Activated CD8-positive, alpha-beta memory T cell treated with anti-CD3 and anti-CD28 coated beads for 1 hour (primary cell): ENCODE measurements at places on chromosomes 13 and 19.
A peak's percentile ranks its signal among the peaks of the same experiment; 100 is the strongest.

DNA sequence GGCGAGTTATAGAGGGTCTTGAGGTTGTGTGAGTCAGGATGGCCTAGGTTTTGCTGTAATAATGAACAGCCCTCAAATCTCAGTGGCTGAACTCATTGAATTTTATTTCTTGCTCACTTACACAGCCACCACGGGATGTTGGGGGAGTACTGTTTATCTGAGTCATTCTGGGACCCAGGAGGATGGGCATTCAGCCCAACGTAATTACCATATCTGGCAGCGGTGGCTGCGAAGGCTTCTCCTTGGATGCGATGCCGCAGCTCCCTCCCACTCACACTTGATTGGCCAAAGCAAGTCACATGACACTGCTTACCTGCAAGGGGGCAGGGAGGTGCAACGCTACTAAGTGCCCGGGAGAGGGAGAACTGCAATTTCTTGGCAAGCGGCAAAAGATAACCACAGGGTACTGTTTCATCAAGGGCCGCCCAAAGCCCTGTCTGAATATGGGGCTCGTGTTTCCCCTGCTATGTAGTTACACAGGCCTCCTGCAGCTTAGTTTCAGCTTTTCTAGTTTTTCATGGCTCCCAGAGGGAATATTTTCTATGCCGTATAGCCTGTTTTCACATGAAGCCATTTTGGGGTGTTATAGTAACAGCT is 19.9 kb downstream of the ZSWIM9 start:
- DNase-seq = peak; percentile 14

- DNase-seq = no peak
Measured at GRCh38 chr13:40993987-40994386, 25.1 kb downstream of the ELF1 start.

GRCh38 chr13:111789011-111789410 is 277.9 kb upstream of the SOX1 start:
- DNase-seq = no peak

DNA sequence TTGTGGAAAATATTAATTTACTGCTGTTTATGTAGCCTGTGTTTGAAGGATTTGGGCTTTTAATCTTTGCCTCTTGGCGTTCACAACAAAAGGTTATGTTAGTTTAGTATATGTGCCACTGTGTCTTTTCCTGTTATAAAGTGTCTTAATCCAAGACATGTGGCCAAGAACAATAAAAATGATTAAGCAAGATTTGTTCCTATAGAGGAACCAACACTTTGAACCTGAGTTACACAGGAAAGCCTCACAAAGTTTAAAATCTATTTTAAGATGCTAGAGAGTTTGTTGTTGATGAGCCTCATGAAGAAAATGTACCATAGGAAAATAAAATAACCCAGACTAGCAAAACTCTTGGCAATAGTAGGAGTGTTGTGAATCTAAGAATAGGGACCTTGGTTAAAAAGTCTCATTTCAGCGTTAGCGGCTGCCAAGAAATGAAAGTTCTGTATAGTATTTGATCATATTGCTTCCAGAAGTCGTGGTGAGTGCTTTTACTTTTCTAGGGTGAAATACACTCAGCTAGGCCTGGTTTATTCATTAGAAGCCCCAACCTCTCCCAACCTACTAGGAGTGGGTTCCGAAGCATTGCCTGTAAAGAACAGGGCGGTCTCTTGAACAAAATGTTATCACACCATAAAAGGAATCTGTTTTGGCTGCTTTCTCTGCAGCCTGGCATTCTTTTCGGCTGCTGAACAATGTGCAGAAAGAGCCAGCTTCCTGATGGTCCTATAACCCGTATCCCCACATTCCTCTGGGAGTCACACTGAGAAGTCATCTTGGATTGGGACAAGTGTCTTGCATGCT is 102.6 kb downstream of the LRCH1 start:
- DNase-seq = no peak

- DNase-seq = no peak
Measured at GRCh38 chr13:25085125-25085742, 10.7 kb upstream of the PABPC3 start.

GRCh38 chr13:82698941-82699340 is 1183.3 kb downstream of the SLITRK1 start:
- DNase-seq = no peak

- DNase-seq = no peak
Measured at GRCh38 chr19:7545904-7546303, 10.4 kb downstream of the PNPLA6 start.

DNA sequence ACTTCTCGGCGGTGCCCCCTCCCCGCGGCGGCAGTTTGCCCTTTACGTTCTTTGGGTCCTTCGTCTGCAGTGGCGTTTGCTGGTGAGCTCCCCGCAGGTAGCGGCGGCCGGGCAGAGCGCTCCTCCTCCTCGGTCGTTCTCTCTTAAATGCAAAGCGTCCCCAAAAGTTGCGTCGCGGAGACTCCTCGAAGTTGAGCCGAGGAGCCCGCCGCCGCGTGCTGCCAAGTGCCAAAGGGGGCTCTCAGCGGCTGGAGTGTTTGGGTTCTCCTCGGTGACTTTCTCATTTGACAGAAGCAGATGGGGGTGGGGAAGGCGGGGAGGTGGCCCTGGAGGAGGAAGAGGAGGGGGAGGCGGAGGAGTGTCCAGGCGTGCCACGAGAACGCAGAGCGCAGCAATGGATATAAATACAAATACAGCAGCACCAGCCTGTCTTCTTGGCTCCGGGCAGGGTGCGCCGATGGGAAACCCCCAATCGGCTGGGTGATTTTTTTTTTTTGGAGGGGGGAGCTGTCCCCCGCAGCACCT is at the start of gene SOX21:
Gene SOX21, minus strand, starts transcription at position 259 of the 525 bp plus-strand sequence. CDS start 496 bp downstream, outside the sequence.
- no peak for DNase-seq

DNA sequence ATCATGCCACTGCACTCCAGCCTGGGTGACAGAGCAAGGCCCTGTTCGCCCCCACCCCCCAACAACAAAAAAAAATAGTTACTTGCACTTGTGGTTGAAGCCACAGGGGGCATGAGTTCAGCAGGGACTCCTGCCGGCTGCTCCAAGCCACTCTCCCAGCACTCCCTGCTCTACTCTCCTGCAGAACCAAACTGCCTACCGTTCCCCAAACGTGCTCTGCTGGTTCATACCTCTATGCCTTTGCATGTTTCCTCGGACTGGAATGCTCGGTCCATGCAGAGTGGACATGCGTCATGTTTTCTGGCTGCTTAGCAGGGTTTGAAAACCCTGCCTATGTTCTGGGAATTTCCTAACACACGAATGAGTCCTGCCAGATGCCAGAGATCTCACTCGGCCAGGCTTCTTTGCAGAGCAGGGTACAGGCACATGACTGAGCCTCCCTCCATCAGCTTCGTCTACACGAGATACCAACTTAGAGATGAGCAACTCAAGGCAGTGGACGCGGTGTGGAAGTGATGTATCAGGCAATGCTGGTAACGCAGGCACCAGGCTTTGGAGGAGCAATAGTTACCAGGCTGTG is 8.5 kb upstream of the SLC25A15 start:
- no peak for DNase-seq

- DNase-seq = no peak
Measured at GRCh38 chr13:23202383-23202782, 21.6 kb downstream of the SGCG start.

GRCh38 chr19:12199757-12200419 is 37.0 kb downstream of the ZNF136 start:
- no peak for DNase-seq

- DNase-seq = no peak
Measured at GRCh38 chr13:59957438-59957837, 206.3 kb downstream of the DIAPH3 start.

GRCh38 chr19:2329149-2329478 is 630 bp downstream of the SPPL2B start:
- DNase-seq = no peak

GRCh38 chr19:56245121-56245740 is 27.3 kb upstream of the EDDM13 start:
- DNase-seq = no peak

- no peak for DNase-seq
Measured at GRCh38 chr13:106415442-106415841, 120.0 kb downstream of the EFNB2 start.

GRCh38 chr19:16383584-16384161 is 59.0 kb downstream of the KLF2 start:
- no peak for DNase-seq

- DNase-seq = no peak
Measured at GRCh38 chr13:22800526-22801401, 380.0 kb upstream of the SGCG start.

DNA sequence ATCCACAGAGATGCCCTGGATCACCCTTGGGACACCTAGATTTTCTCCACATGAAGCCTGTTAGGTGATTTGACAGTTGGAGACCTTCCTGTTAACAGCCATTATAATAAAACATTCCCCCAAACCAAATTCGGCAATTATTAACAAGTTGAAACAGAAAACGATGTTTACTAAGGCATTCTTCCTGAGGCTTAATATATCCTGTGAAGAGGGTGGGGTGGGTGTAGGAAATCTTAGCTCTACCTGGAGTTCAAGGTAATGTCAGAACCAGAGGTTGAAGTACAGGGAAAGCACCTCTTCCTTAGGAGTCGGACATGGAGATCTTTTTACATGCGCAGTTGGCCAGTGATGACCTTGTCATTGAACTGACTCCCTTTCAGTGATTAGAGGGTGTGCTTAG is 143.0 kb downstream of the FGF9 start:
- no peak for DNase-seq

- DNase-seq = no peak
Measured at GRCh38 chr13:106354961-106355360, 180.5 kb downstream of the EFNB2 start.

DNA sequence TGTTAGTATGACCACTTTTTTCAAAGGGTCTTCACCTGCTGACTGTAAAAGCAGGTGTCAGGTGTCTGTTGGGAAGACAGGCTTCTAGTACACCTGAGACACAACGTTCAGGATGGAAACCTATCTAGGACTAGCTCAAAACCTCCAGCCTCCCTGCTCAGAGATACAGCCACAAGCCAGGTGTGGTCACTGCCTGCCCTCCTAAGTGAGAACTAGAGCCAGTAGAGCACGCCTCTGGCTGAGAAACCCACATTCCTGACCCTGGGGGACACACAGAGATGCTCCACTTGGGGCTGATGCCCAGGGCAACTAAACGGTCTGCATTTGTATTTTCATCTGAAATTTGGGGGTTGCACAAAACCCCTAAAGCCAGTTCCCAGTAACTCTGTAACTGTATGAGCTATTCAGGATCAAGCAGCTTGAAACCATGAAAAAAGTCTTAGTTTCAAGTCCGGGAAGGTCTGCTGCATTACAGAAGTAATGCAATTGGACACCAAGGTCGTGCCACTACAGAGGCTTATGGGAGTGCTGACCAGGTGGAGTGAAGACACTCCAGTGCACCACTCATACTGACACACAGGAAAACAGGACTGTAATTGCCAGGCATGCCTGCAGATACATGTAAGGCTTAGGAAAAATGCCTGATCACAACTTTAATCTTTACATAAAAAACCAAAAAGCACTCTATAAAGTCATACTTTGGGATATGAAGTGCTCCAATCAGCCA is 27.8 kb downstream of the ANKRD10 start:
- DNase-seq = no peak

GRCh38 chr13:25018729-25019115 is 77.2 kb upstream of the PABPC3 start:
- no peak for DNase-seq

GRCh38 chr19:14768001-14768400 is 10.4 kb downstream of the ADGRE2 start:
- DNase-seq = no peak

DNA sequence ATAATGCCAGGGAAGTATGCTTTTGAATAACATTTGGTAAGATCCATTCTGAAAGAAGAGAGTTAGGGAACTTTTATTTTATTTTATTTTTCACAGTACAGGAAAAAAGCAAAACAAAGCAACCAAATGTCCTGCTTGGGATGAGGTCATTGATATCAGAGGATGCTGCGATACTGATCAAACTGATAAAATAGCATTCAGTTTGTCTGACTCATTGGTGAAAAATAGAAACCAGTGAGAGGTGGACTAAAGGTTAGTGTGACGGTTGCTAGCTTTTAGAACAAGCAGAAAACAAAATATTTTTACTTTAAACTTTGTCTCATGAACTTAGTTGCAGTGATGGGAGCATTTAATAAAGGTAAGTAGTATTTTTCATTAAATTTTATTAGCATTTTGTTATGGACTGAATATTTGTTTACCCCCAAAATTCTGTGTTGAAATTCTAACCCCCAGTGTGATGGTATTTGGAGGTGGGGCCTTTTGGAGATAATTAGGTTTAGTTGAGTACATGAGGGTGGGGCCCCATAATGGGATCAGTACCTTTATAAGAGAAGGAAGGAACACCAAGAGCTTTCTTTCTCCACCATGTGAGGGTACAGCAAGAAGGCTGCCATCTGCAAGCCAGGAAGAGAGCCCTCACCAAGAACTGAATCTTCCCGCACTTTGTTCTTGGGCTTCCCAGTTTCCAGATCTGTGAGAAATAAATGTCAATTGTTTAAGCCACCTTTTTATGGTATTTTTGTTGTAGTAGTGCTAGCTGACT is 37.3 kb downstream of the ITGBL1 start:
- DNase-seq = no peak

DNA sequence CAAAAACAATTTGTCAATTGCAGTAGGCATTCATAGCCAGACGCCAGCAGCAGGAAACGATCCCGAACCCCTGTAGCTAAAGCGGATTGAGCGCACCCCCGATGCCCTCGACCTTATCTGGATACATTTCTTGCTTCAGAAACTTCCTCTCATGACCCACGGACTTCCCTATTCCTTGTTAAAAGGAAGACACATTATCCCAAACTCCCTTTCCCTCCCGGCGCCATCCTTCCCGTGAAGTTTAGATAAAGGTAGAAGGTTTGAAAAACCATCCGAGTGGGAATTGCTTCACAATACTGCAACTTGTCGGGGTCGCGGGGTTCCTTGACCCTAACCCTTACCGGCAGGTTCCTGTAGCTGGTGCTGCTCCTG is 977 bp downstream of the PCDH20 start:
- no peak for DNase-seq

GRCh38 chr13:76872675-76873074 is 13.5 kb downstream of the KCTD12 start:
- DNase-seq = no peak

- no peak for DNase-seq
Measured at GRCh38 chr13:29545988-29546387, 49.5 kb downstream of the SLC7A1 start.

DNA sequence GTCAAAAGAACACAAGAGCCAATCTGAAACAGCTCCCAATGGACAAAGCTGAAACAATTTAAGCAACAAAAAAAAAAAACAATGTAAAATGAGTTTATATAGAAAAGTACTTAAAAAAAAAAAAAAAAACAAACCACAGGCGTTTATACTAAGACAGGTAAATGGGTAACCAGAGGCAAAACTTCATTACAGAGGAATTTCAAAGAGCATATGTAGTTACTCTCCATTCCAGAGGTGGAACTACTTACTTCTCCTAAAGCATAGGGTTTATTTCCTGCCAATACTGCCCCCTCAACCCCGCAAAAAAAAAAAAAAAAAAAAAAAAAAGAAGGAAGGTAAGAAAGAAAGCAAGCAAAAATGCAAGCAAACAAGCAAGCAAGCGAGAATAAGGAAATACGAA is 132.9 kb downstream of the LIG4 start:
- DNase-seq = no peak
